WTC11 (cell line): ENCODE measurements at places on chromosomes 3 and 15.

GRCh38 chr15:42490671-42491538, at the start of gene ZNF106:
Gene ZNF106, minus strand, starts transcription at chr15:42491141. Its CDS starts 18,852 bp downstream, at chr15:42472289.
- DNase-seq: peak; percentile 90

GRCh38 chr3:149007567-149008257, 16.4 kb downstream of the GYG1 start:
- no peak for DNase-seq

DNA sequence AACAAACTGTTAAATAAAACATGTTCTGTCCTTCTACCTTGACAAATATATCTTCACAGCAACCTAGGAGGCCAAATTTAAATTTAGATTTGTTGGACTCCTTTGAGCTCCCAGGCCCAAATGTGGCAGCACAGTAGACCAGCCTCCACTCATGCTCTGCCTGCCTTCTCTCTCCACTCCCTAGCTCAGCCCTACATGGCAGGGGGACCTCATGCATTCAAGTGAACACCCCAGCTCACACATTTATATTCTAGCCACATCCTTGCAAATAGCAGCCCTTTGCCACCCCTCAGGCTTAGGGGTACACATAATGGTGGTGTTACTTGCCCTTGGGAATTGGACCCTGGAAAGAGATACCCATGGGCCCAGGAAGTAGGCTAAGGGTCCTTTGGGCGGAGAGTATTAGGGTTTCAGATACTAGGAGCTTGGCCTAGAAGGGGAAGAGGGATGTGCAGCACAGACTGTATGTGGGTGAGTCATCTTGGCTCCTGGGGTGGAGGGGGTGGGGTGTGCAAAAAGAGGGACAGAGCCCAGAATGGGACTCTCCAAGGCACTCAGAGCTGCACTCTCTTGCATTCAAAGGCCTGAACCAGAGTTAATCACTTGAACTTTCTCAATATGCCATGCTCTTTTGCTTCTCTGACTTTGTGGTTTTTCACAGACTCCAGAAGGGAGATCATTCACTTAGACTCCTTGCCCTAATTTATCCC, 268.4 kb upstream of the ROPN1 start:
- DNase-seq: no peak

GRCh38 chr3:20316238-20316637, 130.2 kb upstream of the SGO1 start:
- no peak for DNase-seq

DNA sequence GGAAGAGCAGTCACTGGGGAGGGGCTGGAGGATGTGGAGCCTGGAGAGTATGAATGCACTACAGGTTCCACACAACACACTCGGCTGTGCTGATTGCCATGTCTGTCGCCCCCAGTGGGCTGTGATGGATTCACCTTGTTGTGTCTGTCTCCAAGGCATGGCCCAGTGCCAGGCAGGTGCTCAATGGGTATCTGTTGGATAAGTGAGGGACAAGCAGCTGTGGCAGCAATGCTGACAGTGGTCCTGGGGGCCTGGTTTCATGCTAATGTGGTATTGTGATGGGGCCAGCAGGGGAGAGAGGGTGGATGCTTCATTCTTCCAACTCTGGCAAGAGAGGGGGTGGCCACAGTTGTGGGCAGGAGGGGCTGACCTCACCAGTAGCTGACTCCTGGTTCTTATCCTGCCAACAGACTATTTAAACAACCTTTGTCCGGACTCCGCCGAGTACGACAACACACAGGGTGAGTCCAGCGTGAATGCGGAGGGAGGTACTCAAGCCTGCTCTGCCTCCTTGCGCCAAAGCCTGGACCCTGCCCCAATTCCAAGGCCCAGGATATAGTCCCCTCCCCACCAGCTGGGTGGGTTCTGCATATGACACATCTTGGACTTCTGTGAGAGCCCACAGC, 47.3 kb upstream of the NR2C2 start:
- DNase-seq: peak; percentile 47

DNA sequence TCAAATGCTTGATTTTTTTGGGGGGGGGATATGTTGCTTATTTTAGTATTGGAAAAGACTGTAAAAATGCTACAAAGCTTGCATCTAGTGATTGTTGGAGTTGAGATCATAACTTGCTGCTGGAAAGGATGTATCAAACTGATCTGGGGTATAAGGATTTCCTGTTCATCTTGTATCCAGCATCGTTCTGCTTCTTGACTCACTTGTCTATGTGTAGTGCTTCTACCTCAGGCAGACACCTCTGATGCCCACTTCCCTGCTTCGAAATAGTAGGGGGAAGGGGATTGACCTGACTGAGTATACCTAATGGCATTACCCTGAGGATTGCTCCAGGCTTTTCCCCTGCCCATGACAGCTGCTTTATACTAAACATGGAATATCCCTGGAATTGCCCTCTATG, 42.7 kb downstream of the STT3B start:
- no peak for DNase-seq

- DNase-seq: no peak
These were observed 15.8 kb upstream of the FANCD2 start for GRCh38 chr3:10010421-10010877.
